Breast epithelium (tissue), 4 donors: ENCODE measurements at places on chromosomes 3 and 15. TPM values are rescaled to one million over a fixed set of nuclear protein-coding genes. Genes with fewer than 3 reads are reported as not detected.

DNA sequence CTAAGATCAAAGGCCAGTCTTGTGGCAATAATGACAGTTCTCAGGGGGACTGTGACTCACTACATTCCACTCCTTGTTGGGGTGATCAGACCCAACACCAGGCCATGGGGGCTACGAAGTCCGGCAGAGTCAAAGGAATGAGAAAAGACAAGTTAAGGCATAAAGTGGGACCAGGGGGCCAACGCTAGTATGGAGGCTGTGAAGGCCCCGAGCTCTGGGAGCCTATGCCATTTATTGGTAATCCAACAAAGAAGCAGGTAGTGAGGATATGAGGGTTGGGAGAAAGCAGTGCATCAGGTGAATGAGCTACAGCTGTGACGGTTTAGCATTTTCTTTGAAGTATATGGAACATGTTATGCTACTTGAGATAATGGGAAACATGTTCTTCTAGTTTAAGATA, 104.4 kb upstream of the C2CD4B start:
- H3K27me3 ChIP-seq, result no peaks in the 10 kb centered on the region
- no peak overlapping the region for H3K27ac ChIP-seq
- no peaks in the 10 kb centered on the region for H3K36me3 ChIP-seq
- H3K4me3 ChIP-seq, result no peak overlapping the region

DNA sequence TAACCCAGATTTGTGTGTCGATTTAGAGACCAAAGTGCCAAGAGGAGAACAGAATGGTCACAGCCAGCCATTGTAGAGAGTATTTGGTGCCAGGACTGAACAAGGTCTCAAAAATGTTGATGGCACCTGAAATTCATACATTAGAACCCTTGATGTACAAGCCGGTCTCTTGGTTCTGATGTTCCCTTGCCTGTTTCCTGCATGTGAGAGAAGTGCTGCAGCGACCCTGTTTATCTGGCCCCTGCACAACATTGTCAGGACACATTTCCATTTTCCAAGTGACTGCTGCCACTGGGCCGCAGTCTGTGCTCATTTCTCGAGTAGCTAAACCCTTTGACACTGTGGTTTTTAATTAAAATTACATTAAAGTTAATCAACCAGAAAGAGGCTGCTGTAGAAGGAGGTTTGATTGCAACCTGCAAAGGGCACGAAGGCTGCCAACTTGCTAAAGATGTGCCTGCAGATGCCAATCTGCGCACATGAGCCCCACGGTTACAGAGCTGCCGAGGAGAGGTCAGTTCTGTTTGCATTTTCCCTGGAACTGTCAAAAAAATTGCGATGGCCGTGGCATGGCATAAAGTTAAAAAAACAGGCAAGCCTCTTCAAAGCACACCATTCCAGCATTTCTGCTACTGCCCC, 136.4 kb upstream of the CMC1 start:
- no peaks in the 10 kb centered on the region for H3K4me1 ChIP-seq
- no peak overlapping the region for H3K4me3 ChIP-seq
- no peaks in the 10 kb centered on the region for H3K27me3 ChIP-seq
- H3K36me3 ChIP-seq, result no peaks in the 10 kb centered on the region

- H3K4me3 ChIP-seq, result no peak overlapping the region
- DNase-seq, result no peak
- H3K27ac ChIP-seq, result no peak overlapping the region
- H3K36me3 ChIP-seq, result no peaks in the 10 kb centered on the region
These were observed 139.8 kb downstream of the IGF1R start for GRCh38 chr15:98787936-98788757.

DNA sequence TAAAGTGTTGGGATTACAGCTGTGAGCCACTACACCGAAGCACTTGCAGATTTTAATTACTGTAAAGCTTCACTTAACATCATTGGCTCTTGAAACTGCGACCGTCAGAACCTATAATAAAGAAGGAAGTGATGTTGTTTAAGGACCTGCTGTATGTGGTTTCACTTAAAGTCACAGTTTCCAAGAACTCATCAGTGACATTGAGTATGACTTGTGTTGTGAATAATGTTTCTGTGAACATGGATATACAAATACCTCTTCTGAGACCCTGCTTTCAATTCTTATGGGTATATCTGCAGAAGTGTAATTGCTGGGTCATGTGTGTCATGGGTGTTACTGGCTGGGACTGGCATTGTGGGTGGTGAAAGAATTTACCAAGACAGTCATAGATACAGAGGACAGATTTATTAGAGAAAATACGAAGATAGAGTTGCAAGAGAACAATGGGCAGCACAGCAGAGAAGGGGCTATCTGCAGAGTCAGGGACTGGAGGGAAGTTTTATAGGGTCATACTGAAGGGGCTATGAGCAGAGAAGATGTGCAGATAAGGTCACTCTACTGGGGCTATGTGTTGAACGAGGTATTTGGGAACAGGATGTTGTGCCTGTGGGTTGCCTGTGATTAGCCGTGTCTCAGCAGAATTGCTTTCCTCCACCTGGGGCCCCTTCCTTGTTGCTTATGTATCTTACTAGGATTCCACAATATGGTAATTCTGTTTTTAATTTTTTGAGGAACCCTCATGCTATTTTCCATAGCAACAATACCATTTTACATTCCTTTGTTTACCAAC, 4.5 kb downstream of the NDUFB5 start:
- no peak overlapping the region for H3K4me3 ChIP-seq
- H3K27me3 ChIP-seq, result no peaks in the 10 kb centered on the region

GRCh38 chr15:89680282-89680873, 1.2 kb upstream of the PLIN1 start:
- H3K27me3 ChIP-seq, result no peaks in the 10 kb centered on the region
- H3K36me3 ChIP-seq, result no peaks in the 10 kb centered on the region
- DNase-seq, result peak; percentile 65
- no peak overlapping the region for H3K4me3 ChIP-seq

Gene TMEM158
- total RNA-seq, result 0.48 TPM
